T-helper 2 cell treated with Interferon-gamma antibody and Interleukin-4, amounts not matched to agents 100 ng/mL and 5 ng/mL, for 36 hours (primary cell): ENCODE measurements at places on chromosomes 16 and 17. TPM values are rescaled to one million over a fixed set of nuclear protein-coding genes. Genes with fewer than 3 reads are reported as not detected.

DBNDD1 gene
- 0.09 and 0.14 TPM in 2 replicates for total RNA-seq

CD300E gene
- not detected in 2 replicates for total RNA-seq

CD300LB gene
- total RNA-seq: not detected in 2 replicates

DHX58 gene
- total RNA-seq: 35.9 and 38.8 TPM in 2 replicates

NFATC2IP gene
- 127 TPM in 2 replicates for total RNA-seq

HAS3 gene
- total RNA-seq: 0.86 and 1.1 TPM in 2 replicates

SLC9A5 gene
- 2.9 and 3.3 TPM in 2 replicates for total RNA-seq

CFAP20 gene
- 43.8 and 44.3 TPM in 2 replicates for total RNA-seq

GPR142 gene
- total RNA-seq: not detected in 2 replicates

GRAPL gene
- 18.1 and 19.8 TPM in 2 replicates for total RNA-seq

HAP1 gene
- total RNA-seq: 0.36 TPM in 2 replicates

USP6 gene
- total RNA-seq: 0.02 and 0.09 TPM in 2 replicates

LITAF gene
- 90.0 and 102 TPM in 2 replicates for total RNA-seq

TBC1D28 gene
- not detected in 2 replicates for total RNA-seq

SYT17 gene
- total RNA-seq: not detected in 2 replicates

CD68 gene
- total RNA-seq: 8.3 and 9.4 TPM in 2 replicates

ADAM11 gene
- 0.09 and 0.25 TPM in 2 replicates for total RNA-seq

BRIP1 gene
- 22.2 and 25.7 TPM in 2 replicates for total RNA-seq

ITGA2B gene
- total RNA-seq: 0.39 and 1.2 TPM in 2 replicates

TMEM100 gene
- not detected in 2 replicates for total RNA-seq

DLX3 gene
- not detected in 2 replicates for total RNA-seq

CCDC47 gene
- total RNA-seq: 63.4 and 63.8 TPM in 2 replicates

KREMEN2 gene
- total RNA-seq: not detected in 2 replicates
